Hematopoietic multipotent progenitor cell (in vitro differentiated cells): ENCODE measurements at places on chromosomes 7 and 10. TPM values are rescaled to one million over a fixed set of nuclear protein-coding genes. Genes with fewer than 3 reads are reported as not detected.

Gene RBP3
- total RNA-seq: not detected

DNA sequence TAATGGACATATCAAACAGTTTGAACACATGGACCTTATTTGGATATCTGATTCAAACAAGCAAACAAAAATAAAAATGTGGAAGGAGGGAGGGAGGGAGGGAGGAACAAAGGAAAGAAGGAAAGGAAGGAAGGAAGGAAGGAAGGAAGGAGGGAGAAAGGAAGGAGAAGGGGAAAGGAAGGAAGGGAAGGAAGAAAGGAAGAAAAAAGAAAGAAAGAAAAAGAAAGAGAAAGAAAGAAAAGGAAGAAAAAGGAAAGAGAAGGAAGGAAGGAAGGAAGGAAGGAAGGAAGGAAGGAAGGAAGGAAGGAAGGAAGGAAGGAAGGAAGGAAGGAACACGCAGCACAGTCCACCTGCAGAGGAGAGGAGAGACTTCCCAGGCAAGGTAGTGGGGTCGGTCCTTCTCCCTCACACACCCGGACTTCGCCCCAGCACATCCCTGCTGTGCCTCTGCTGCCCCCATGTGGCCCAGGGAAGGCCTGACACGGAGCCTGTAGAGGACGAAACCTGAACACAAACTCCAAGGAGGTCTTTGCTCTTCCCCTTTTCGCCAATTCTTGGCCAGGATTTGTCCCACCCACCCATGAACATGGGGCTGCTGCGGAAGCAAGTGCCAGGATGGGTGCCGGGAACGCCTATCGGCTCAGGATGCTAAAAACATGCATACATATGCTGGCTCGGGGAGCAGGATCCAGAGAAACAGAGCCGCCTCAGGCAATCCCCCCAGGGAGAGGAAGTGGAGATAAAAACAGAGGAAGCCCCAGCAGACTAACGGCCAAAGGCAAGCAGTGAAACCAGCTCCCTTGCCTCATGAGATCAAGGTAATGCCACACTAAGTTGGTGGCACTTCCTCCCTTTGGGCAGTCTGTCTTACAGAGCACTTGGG is 52.3 kb upstream of the DGKI start:
- DNase-seq: peak; percentile 40

Gene SLC26A3
- total RNA-seq: not detected

Gene BTBD16
- not detected for total RNA-seq

Gene OGDHL
- total RNA-seq: 0.27 TPM

Gene EMX2
- not detected for total RNA-seq

- DNase-seq: no peak
Measured at GRCh38 chr7:45930967-45931366, 9.9 kb upstream of the IGFBP3 start.
